RKO (cell line): ENCODE measurements at places on chromosomes 7 and 10.

- no peak for DNase-seq
Observed at GRCh38 chr10:78254013-78254412, 220.3 kb downstream of the RPS24 start.

GRCh38 chr10:88092973-88093372 lies 229.5 kb downstream of the PTEN start:
- no peak for DNase-seq

GRCh38 chr10:96324447-96324846 lies 20.2 kb downstream of the DNTT start:
- no peak for DNase-seq

DNA sequence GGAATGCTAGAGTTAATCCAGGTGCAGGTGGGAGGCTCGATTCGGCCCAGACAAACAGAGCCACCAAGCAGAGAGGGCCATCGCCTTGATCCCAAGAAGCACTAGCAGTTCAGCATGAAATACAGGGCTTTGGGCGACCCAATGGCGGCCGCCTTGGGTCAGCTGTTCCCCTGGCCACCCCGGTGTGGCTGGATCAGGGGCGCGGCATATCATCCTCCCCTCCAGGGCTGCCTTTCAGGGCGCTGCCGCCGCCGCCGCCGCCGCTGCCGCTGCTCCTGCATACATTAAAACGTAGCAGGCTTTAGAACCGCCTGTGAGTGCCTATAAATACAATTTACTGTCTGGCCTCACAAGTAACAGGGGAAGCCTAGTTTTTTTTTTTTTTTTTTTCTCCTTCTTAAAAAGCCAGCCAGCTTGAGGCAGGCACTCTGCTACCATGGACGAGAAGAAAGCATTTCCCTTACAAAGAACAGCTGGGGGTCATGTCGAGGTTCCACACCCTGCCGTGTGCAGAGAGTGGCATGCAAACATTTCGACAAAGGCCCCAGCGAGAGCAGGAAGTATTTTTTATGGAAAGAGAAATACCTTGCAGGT lies 57.7 kb upstream of the EFCAB10 start:
- DNase-seq = no peak

DNA sequence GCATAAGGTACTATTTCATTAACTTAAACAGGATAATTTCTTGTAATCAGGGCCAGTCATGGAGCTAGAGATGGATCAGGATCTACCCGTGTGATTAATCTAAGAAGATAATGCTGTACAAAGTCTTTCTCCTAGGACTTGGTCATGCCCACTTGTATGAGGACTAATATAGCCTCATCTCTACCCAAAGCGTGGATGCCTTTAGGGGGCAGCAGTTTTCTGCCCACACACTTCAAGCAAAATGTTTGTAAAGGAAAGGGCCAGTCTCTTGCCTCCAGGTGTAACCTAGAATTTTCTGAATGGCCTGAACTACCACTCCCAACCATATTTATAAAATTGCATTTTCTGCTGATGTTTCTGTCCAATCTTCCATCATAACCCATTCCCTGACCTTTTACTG lies 764.0 kb upstream of the IGFBP3 start:
- DNase-seq = no peak

DNA sequence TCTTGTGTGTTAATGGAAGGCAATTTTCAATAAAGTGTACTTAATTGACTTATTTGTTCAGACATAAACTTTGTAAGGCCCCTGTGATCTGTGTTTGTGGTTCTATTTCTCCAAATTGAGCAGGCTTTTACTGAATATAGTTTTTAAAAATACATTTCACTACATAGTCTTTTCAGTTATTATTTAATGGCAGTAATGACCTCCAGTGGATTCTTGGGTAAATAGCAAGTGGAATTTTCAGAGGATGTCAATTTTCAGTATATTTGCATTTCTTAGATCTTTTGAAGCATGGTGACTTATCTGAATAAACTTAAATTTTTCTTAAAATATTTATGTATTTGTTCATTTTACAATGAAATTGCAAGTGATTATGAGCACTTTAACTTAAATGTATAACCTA lies 203.1 kb upstream of the PCLO start:
- DNase-seq = peak; percentile 24

DNA sequence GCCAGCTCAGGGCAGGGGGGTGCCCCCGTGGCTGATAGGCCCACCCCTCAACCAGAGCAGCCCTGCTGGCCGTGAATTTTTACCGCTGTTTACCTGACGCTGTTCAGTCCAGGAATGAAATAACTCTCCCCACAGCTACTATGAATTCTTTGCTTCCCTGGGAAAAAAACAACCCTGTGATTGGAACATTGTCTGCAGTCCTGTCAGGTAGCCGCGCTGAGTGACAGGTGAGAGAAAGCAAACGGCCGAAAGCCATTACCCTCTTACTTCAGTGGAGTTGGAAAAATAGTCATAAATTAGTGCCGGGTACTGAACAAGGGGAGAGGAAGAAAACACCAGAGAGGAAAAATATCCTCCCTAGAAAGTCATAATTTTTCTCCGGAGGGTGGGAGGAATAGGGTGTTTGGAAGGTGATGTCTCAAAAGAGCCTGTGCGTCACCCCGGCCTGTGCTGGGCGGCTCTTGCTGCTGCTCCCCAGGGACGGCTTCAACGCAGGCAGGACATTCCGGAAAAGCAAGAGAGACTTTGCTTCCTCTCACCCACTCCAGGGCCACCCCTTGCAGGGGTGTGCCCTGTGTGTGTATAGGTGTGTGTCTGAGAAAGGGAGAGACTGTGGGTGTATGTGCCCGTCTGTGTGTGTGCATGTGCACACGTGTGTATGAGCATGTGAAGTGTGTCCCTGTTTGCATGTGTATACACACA lies 69.0 kb downstream of the CDH23 start:
- no peak for DNase-seq

DNA sequence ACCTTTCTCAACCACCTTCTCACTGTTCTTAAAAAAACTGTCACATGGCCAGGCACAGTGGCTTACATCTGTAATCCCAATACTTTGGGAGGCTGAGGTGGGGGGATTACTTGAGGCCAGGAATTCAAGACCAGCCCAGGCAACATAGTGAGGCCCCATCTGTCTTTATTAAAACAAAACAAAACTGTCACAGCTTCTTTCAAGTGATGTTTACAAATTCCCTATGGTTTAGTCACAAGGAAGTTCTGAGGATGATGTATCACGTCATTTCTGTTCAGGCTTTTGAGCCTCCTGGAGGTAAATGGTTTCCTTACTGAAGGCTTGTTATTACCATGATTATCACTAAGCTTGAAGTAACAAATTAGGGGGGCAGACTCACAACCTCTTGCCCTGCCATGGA lies 186.2 kb downstream of the CFTR start:
- peak; percentile 37 for DNase-seq

DNA sequence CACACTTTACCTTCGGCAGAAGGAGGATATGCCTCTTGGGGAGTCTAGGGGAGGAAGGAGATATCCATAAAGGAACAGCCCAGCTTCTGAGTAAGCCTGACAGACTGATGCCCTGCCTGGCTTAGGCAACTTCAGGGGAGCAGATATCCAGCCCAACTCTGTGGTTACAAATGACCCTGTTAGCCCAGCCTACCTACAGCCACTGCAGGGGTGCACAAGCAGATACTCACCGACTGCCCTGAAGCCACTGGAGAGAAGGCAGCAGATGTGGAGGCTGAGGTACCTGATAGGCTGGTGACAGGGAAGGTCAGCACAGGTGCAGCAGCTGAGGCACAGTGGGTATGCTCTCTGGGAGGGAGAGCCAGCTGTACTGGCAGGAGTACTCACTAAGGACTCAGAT lies 770.2 kb downstream of the GRID1 start:
- no peak for DNase-seq

DNA sequence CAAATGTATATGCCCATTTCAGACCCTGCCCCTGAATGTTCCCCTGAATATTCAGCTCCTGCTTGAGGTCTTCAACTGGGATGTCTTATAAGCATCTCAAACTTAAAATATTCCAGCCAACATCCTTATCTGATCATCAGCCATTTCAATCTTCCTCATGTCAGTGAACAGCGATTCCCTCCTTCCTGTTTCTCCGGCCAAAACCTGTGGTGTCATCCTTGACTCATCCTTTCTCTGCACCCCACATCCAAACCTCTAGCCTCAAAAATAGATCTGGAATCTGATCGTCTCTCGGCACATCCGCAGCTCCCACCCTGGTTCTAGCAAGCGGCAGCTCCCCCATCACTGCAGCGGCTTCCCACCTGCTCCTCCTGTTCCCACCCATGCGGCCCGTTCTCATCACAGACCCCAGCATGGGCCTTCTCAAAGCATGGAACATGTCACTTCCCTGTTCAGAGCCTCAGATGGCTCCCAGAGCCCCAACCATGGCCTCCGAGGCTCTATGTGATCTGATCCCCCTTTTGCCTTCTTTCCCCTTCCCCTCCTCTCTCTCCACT lies 165.7 kb downstream of the HECW1 start:
- DNase-seq = no peak

DNA sequence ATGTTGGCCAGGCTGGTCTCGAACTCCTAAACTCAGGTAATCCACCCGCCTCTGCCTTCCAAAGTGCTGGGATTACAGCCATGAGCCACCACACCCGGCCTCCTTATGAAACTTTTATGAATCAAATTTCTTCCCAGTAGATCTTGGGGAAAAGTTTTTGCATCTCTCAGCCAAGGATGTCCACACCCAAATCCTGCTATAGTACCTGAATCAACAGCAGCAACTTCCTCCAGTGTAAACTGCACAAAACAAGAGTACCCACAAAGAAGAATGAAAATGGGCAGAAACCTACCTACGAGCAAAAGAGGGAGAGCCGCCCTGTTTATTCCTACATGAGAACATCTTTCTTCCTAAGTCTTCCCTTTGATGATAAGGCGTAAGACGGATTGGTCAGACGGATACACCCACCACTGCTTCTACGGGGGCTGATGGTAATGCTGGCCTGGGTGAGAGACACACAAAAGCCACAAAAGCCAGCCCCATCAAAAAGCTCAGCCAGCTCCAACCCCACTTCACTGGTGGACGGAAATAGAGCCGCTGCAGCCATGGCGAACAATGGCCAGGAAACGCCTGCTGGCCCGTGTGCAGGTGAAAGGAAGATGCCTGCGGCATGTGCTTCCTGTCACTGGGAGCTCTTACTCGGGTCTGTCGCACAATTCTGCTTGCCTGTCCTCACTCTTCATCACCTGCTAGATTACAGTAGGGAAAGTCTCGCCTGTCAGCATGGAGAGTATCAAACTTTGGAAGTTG lies 10.4 kb downstream of the JCAD start:
- DNase-seq = no peak

DNA sequence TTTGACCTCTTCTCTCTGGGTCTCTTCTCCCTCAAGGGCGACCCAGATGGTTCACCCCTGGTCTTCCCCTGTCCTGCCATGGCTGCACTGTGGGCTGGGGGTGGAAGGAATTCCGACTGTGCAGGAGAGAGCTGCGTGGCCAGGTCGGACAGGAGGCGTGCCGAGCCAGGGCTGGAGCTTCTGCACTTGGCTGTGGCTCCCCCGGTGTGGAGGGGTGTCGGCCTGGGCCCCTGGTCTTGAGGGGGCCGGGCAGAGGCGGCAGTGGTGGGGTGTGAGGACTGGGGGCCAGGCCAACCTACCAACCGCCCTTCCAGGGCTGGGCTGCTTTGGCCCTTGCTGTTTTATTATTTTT lies 74.9 kb upstream of the SHH start:
- DNase-seq = no peak

DNA sequence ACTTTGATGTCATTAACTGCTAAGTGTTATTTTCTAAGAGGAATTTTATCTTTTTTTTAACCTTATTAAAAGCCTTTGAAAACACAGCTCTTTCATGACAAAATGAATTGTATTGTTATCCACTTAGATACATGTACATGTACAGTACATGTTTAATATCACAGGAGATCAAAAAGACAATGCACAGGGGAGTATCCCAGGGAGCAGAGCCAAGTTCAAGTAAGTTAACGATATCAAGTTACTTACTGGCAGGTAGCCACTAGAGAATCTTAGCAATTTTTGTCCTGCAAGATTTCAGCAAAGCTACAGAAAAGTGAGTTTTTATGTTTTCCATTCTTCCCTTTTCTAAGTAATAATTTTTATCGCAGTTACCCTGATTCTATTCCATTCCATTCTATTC lies 33.9 kb upstream of the ARL4A start:
- DNase-seq = no peak

- no peak for DNase-seq
Observed at GRCh38 chr10:60916025-60916424, 28.0 kb downstream of the RHOBTB1 start.
